Smooth muscle cell of trachea (primary cell): ENCODE measurements at places on chromosomes 3 and 15. TPM values are rescaled to one million over a fixed set of nuclear protein-coding genes. Genes with fewer than 3 reads are reported as not detected.

MRPL47 gene
- total RNA-seq = 22.7 and 38.8 TPM in 2 replicates

KBTBD13 gene
- total RNA-seq = under 0.01 and 0.17 TPM in 2 replicates

PDIA5 gene
- 35.7 and 46.3 TPM in 2 replicates for total RNA-seq

IL5RA gene
- not detected in 2 replicates for total RNA-seq

RASL12 gene
- total RNA-seq = 86.5 and 108 TPM in 2 replicates

EFL1 gene
- 21.5 and 35.1 TPM in 2 replicates for total RNA-seq

SLC2A2 gene
- total RNA-seq = not detected in 2 replicates
